CD8-positive, alpha-beta memory T cell (primary cell): ENCODE measurements at places on chromosomes 16 and 17. TPM values are rescaled to one million over a fixed set of nuclear protein-coding genes. Genes with fewer than 3 reads are reported as not detected.

GRCh38 chr17:28862561-28862960 lies 7.7 kb downstream of the ERAL1 start:
- no peak for DNase-seq

DNA sequence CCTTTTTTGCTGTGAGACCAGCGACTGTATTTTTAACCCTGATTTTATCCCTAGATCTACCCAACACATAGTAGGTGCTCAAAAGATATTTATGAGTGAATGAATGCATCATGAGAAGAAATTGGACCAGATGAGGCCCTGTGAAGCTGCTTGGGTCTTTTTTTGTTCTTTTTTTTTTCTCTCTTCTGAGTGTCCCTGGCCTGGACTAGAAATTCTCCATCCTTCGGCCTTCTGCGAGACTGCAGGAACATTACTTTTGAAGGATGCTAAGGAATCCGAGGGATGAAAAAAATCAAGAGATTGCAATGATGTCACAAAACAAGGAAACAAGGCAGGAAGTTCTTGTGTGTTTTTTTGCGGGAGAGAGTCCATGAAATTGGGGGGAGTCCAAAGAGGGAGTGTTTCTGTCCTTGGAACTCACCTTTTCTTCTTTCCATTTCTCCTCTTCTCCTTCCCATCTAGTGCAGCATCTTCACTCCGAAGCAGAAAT lies 560 bp upstream of the RUSF1 start:
- DNase-seq, result no peak

DNA sequence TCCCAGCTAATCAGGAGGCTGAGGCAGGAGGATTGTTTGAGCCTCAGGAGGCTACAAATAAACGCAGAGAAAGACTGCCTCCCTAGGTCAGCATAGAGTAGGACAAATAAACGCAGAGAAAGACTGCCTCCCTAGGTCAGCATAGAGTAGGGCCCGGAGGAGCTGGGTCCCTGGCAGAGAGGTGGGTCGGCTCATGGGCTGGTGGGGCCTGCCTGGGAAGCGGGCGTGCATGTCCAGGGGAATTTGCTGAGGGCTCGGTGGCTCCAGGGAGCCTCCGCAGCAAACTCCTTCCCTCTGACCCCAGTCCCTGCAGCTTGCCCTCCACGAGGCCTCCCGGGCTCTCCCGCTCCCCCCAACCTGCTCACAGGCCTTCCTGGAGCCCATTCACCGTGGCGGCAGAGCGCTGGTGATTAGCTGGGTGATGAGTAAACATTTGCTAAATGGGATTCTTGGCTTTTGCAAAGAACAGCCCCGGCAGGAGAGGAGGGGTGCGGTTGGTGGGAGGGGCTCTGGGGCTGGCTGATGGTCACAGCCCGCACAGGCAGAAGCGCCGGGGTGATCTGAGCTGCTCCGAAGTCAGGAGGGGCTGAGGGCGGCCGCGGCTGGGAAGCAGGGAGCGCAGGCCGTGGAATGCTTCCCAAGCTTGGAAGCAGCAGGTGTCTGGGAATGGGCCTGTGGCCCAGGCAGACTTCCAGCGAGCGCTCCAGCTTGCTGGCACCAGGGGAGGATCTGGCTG lies 93.1 kb downstream of the RTN4RL1 start:
- no peak for DNase-seq

- no peak for DNase-seq
These were observed 24.7 kb upstream of the KRT20 start for GRCh38 chr17:40909755-40910154.

DNA sequence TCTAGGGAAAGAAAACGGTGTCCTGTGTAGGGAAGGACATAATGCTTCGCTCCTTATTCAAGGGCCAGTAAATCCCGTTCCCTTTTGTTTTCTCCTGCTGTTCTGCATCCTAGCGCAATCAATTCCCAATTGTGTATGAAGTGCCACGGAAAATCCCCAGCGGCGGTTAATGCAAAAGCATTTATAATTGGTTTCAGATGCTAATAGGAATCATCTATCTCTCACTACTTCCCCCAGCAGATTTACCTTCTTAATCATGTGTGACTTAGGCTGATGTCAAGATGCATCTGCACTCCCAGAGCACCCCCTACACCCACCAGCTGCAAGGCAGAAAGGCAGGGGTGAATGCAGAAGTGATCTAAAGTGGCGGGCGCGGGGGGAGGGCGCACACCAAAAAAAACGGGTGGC lies 32.7 kb upstream of the SSTR2 start:
- DNase-seq, result no peak

DNA sequence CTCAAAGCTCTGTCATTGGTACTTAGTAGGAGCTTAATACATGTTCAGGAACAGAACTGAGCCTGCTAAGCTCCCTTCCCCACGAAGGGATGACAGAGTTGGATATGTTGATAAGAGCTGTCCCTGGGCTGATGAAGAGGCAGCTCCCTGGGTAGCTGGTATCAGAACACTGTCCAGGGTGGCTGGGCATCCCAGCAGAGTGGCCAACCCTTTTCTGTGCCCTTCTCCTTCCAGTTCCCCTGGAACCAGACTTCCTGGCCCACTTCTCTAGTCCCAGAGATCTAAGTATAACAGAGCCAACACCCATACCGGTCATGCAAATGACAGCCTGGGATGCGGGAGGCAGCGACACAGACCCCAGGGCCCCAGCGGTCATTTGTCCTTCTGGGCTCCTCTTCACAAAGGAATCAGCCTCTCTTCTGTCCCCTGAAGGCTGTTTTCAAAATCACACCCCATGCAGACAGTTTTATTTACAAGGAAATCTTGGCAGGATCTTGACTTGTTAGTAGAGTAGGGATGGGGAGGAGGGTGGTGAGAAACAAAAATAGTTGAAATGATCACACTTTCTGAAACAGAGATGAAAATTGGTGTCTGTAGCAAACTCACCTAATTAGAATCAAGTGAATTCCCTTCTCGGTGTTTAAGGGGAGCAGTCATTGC lies 1.4 kb upstream of the RHBDL3 start:
- DNase-seq, result no peak

GRCh38 chr17:76240461-76241203 lies at the start of gene RNF157:
TSS of gene RNF157 (minus strand) at chr17:76240493. CDS start at chr17:76240240, 253 bp downstream.
- peak; percentile 54 for DNase-seq

- DNase-seq, result no peak
These were observed 94.3 kb downstream of the AXIN2 start for GRCh38 chr17:65467156-65467555.

DNA sequence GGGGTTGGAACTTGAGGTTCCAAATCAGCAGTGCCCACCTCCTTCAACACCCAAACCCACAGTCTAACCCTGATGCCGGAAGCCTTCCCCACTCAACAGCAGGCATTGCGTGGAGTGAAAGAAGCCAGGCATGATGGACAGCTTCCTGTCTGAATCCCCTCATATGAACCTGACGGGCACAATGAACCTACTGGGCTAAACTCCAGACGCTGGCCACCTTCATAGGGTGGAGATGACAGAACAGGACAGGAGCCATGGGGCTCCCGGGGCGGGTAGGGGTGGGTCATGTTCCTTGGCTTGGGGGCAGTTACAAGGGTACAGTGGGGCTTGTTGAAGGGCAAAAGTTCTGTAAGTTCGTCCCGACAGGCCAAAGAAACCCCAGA lies 460 bp upstream of the HSBP1 start:
- no peak for DNase-seq

DNA sequence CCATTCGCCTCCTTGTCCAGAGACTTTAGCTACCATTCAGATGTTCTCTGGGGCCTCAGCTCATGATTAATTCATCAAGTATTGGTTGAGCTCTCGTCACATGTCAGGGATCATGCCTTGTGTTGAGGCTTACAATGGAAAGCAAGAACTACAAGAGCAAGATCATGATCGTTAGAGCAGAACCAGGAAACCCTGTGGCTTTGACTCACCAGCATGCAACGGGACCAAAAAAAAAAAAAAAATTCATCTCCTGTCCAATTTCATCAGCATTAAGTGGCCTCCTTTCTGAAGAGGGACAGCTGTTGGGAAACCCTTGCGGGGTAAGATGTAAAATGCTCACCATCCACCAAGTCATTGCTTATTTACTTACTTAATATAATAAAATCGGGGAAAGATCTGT lies 12.1 kb upstream of the USP10 start:
- DNase-seq, result no peak

DNA sequence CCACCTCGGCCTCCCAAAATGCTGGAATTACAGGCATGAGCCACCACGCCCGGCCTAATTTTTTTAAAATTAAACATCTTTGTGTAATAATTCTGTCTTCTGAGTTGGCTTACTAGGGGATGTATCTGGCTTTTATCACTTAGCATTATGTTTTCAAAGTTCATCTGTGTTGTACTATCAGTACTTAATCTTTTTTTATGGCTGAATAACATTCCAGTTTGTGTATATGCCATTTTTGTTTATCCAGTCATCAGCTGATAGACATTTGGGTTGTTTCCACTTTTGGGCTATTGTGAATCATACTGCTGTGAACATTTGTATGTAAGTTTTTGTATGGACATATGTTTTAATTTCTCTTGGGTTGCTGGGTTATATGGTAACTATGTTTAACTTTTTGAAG lies 69.0 kb downstream of the CHD9 start:
- no peak for DNase-seq

- no peak for DNase-seq
These were observed 60.3 kb upstream of the FBXO47 start for GRCh38 chr17:39027455-39028035.

DNA sequence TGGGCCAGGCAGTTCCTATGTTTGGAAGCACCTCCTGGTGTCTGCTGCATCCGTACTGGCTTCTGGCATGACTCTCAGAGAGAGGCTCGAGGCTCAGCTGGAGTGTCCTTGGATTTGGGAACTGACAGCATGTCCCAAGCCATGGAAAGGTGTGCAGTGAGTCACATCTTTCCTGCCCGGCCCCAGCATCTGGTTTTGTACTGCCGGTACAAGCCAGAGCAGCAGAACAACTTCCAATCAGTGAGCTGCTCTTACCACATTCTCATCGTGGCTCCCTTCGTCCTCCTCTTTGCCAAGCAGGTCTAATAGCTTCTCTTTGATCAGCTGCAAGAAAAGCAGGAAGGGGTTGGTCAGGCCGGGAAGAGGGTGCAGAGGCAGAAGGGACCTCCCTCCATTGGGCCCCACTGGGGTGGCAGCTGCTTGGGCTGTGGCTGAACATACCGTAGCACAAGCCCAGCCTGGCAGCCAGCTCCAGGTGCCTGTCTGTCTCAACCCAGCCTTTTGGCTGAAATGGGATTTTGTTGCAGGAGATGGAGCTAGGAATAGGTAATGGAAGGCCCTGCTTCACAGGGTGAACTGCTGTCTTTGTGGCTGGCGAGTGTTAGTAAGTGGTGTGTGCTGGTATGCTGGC lies 24.2 kb downstream of the SPACA3 start:
- no peak for DNase-seq

DNA sequence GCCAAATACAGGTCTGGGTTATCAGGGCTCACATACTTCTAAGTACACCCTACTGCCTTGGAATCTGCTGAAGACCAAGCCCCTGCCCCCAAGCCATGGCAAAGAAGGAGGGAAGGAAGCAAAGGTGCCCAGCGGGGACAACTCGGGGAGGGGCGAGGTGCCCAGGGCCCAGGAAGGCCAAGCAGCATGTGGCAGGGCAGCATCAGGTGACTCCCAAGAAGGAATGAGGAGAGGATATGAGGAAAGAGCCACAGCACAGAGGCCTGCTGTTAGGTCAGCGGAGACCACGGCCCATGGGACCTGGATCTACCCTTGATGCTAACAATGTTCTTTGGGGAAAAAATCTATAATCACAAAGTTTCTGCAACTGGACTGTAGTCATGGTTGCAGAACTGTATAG lies 142.6 kb upstream of the CRHR1 start:
- DNase-seq, result no peak

GRCh38 chr17:7435676-7436555 lies 681 bp downstream of the TMEM102 start:
- DNase-seq, result peak; percentile 56

DNA sequence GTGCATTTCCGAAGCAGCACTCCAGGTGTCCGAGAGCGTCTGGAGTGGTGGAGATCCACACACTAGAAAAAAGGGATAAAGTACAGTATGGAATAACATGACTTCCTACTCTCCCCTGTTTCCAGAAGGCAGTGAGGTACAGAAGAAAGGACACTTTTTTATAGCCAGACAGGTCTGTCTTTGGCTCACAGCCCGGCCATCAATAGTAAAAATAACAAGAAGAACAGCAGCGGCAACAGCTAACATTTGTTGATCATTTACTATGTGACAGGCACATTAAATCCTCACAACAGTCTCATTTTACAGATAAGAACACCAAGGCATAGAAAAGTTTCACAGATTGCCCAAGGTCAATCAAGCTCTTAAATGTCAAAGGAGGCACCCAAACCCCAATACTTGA lies 16.2 kb downstream of the DYNLRB2 start:
- DNase-seq, result no peak

DNA sequence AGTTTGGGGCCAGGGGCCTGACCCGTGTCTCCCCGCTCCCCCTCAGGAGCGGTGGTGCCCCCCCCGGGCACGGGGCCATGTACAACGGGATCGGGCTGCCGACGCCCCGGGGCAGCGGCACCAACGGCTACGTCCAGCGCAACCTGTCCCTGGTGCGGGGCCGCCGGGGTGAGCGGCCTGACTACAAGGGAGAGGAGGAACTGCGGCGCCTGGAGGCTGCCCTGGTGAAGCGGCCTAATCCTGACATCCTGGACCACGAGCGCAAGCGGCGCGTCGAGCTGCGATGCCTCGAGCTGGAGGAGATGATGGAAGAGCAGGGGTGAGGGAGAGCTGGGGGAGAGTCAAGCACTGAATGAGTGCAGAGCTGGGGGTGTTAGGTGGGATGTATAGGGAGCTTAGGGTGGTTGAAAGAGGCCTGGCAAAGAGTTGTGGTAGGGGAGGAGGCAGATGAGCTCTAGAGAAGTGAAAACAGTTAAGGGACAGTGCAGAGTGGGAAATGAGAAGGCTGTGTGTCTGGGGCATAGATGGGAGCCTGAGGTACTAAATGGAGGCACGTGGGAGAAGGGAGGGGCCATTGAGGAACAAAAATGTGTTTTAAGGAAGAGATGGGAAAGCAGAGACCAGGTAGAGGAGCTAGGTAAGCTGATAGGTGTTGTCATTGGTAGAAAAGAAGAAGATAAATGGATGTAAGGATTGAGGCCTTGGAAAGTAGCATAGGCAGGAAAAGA lies 4.0 kb downstream of the SRRM2 start:
- DNase-seq, result no peak

DNA sequence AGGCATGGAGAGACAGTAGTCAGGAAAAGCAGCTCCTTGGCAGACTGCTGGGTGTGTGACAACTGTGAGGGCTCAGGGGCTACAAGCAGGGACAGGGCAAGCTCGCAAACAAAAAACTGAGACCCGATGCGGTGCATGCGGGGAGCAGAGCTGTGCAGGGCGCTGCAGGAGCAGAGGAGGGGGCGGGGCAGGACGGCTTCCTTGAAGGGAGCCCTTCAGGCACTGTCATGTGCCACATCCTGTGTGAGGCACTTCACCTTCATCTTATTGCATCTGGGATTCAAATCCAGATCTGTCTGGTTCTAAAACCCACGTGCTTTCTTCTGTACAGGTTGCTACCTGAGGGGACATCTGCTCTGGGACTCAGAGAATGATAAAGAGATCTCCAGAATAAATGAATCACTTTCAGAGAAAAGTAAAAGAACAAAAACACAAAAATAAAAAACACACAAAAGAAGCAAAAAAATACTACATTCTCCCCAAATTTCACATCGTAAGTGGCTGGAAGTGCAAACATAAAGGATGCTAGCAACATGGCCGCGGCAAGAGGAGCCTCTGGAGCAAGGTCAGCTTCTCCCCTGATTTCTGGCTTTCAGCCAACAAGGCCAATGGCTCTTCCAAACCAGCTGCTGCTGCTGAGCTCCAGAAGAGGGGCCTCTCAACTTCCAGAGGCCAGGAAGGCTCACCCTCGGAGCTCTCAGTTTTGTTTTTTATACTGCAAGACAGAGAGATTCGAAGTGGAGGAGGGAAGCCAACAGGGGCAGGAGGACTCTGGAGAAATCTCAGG lies 14.2 kb downstream of the LYRM9 start:
- DNase-seq, result no peak

The HSD11B2 gene
- total RNA-seq, result 1.1 TPM

The HOXB5 gene
- total RNA-seq, result not detected

The CDRT15L2 gene
- not detected for total RNA-seq

The NXPH3 gene
- 0.44 TPM for total RNA-seq
